Left renal cortex interstitium (tissue), 4 donors: ENCODE measurements at places on chromosomes 5 and 9. TPM values are rescaled to one million over a fixed set of nuclear protein-coding genes. Genes with fewer than 3 reads are reported as not detected.
A peak's percentile ranks its signal among the peaks of the same experiment; 100 is the strongest.

MCTP1 gene
- polyA plus RNA-seq: 3.8 TPM

DNA sequence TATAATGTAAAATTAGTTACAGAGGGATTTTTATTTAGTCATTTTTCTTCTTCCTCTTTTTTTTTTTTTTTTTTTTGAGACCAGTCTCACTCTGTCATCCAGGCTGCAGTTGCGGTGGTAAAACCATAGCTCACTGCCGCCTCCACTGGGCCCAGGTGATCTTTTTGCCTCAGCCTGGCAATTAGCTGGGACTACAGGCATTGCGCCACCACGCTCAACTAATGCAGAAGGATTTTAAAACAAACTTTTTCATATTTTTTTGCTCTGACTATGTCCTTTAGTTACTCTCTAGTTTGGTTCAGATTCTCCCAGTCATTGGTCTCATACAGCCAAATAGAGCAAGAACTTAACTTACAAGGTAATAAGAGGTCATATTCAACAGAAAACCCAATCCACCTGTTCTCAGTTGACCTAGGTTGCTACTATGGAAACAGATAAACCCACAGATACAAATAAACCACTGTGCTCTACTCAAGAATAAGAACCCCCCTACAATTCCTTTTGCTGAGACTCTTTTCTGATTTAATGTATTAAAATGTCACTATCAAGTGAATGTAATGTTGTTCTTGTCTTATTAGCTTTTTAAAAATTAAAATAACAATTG lies 50.1 kb upstream of the TTC39B start:
- no peak for DNase-seq

DNA sequence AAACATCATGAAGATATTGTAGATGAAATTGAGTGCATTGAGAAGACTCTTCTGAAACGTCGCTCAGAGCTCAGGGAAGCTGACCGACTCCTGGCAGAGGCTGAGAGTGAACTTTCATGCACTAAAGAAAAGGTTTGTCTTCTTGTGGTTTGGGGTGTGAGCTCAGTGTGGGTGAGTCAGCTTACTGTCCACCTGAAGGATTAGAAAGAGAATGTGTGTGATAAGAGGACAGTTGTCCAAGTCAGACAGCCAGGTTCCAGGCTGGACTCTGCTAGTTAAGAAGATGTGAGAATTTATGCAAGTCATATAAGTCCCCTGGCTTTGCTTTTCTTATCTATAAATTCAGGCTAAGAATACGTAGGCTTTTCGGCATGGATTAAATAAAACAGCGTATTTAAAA lies 46.9 kb downstream of the RAB14 start:
- DNase-seq: no peak

RMND5B gene
- 35.2 TPM for polyA plus RNA-seq

PARP8 gene
- polyA plus RNA-seq: 17.7 TPM

DNA sequence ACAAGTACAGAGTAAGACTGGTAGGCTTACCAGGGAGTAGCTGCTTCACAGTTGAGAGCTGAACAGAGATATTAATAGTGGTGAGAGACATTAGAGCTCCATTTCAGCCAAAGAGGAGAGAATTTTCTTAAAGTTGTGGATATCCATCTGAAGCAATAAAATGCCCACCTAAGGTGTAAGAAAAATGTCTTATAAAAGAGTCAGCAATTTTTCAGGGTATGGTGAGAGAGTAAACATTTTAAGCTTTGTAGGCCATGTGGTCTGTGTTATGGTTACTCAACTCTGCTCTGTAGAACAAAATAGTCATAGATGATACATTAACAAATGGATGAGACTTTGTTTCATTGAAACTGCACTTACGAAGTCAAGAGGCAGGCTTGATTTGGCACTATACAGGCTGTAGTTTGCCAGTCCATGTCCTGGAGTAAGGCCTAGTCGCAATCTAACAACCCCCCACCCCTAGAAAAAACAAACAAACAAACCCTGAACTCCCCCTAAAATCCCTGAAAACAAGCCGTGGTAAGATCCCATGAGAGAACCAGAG lies 945.4 kb upstream of the SEMA6A start:
- no peak for DNase-seq

DNA sequence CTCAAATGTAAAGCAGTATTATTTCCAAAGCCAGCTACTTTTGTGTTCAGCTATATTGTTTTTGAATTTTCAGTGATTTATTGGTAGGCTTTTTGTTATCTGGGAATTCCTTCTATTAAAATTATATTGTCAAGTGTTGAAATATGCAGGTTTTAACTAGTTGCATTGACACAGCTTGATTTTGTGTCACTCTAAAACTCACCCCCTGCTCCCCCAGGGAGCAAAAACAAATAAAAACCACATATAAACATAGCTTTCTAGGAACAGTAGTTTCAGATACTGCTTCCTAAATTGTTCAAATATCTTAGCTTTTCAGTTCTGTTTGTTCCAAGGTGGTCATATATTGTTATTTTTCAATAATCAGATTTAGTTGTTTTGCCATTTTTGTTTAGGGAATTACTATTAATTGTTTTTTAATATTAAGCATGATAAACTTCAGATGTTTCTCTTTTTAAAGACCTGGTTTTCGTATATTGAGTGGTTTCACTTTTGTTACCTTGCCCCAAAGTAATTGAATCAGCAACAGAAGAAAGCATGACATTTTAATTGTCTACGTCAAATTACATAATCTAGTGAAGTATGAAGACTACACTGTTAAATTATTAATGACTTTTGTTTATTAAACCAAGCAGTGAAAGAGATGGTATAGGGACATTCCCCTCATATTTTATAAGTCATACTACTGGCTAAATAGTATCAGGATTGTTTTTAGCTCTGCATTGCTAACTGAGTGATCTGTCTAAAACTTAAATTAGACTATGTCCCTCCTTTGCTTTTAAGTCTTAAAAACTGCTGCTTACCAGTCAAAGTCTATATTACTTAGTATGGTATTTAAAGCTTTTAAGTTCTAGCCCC lies 43.4 kb downstream of the ERBIN start:
- DNase-seq: no peak

- no peak for DNase-seq
Observed at GRCh38 chr9:37617832-37618231, 25.4 kb upstream of the TOMM5 start.

- DNase-seq: no peak
Observed at GRCh38 chr5:14572836-14573235, 8.8 kb upstream of the OTULINL start.

TAF11L5 gene
- not detected for polyA plus RNA-seq

NR6A1 gene
- 1.8 TPM for polyA plus RNA-seq

DNA sequence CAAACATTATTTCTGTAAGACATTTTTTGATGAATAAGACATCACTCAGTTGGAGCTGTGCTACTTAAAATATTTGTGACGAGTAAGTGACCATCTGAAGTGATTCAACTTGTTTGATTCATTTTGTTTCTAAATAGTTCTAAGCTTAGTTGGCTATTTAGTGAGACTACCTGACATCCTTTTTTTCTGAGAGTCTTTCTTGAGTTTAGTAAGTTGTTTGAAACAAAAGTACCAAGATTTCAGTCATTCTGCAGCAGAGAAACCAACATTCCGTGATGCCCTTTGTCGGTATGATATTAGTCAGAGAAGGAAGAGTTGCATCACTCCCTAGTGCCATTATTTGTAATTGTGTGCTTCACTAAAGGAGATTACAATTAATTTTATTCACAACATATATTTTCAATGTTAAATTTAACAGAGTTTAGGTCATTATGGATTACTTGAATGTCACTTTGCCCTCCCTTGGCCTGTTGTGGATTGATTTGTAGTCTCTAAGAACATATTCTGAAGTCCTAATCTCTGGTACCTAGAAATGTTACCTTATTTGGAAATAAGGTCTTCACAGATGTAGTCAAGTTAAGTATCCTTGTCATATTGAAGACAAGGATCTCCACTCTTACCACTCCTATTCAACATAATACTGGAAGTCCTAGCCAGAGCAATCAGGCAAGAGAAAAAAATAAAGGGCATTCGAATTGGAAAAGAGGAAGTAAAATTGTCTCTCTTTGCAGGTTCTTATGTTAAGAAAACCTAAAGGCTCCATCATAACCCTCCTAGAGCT lies 212.2 kb downstream of the PCSK1 start:
- no peak for DNase-seq

DNA sequence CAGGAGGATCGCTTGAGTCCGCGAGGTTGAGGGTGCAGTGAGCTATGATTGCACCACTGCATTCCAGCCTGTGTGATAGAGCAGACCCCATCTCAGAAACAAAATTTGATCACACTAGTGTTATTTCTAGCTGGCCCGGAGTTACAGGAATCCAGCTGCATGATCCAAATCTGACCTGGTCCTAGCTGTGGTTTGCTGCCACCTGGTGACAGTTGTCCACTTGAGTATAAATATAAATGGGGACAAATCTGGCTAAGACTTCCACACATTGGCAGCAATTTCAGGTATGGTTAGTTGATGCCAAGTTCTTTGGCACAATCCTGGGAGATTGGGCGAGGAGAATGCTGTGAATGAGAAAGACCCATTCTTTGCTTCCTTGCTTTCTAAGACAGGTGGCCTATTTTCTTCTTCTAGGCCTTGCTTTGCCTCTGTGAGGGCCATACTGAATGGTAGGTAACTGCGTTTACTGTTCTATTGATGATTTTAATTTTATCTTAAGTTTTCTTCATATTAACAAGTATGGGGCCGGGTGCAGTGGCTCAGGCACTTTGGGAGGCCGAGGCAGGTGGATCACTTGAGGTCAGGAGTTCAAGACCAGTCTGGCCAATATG lies 35.4 kb downstream of the UBE2R2 start:
- peak; percentile 39 for DNase-seq

GRCh38 chr9:96487949-96488348 lies 38.0 kb downstream of the HABP4 start:
- no peak for DNase-seq

DNA sequence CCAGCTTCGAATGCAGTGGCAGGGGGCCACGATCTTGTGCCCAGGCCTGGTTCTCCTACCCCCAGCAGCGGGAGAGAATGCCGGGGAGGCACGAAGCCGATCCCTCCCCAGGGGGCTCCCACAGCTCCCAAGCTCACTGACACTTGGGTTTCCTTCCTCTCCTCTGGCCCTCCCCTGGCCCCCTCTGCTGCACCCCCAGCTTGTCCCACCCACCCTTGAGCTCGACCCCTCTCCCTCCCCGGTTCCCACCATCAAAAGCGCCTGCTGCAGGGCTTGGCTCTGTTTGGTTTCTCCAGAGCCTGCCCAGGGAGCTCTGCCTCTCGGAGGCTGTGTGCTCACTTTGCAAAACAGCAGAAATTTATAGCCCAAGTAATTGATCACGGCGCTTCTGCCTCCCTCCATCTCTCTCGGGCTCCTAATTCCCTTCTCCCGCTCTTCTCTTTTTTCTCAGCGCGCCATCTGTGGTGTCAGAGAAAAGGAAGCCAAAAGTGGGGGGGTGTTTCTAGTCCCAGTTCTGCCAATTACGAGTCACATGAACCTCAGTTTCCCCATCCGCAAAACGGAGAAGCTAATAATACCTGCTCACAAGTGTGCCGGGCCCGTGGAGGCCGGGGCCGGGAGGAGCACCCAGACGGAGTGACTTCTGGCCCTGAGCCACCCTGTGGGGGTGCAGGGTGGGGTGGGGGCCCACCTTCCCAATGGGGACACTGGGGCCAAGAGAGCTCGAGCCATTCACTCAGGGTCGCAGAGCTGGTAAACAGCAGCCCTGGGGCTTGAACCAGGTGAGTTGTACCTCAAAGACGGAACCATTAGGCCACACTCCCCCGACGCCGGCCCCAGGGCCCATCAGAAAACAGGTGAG lies 141.2 kb upstream of the IER5L start:
- no peak for DNase-seq

- DNase-seq: no peak
Observed at GRCh38 chr9:110148384-110148783, 59.6 kb downstream of the C9orf152 start.

DNA sequence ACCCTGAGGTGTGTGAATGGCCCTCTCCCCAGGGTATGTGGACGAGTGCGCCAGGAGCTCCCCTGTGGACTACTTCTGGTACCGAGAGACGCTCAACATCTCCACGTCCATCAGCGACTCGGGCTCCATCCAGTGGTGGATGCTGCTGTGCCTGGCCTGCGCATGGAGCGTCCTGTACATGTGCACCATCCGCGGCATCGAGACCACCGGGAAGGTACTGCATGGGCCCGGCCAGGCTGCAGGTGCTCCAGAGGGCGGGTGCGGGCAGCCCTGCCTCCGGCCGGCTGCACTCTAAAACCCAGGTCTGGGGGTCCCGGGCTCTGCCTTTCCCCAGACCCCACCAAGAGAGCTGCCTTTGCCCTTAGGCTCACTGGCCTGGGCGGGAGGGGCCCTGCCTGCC lies 10.9 kb downstream of the SLC6A19 start:
- no peak for DNase-seq

CYSRT1 gene
- 5.1 TPM for polyA plus RNA-seq
